Stimulated activated CD8-positive, alpha-beta memory T cell treated with anti-CD3 and anti-CD28 coated beads, Interleukin-15, amount 100 ng/mL, for 1 hour (primary cell): ENCODE measurements at places on chromosomes 7 and 10.

DNA sequence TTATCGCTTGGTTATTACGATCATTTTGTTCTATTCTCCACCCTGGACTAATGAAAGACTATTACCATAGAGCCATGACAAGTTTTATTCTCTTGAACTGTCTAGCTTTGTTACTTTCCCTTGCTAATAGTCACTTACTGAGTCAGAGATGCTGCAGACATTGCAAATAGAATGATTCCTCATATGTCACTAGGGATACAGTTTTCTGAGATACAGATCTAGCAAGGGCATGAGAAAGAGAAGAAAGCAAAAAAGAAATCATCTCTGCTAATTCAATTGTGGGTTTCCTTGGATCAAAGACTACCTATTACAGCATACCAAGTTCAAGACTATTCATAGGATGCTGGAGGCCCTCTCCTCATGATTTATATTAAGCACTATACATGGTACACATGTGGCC lies 204.3 kb downstream of the MBL2 start:
- DNase-seq, result no peak

- DNase-seq, result no peak
These were observed 11.6 kb downstream of the ZDHHC6 start for GRCh38 chr10:112434988-112435619.

DNA sequence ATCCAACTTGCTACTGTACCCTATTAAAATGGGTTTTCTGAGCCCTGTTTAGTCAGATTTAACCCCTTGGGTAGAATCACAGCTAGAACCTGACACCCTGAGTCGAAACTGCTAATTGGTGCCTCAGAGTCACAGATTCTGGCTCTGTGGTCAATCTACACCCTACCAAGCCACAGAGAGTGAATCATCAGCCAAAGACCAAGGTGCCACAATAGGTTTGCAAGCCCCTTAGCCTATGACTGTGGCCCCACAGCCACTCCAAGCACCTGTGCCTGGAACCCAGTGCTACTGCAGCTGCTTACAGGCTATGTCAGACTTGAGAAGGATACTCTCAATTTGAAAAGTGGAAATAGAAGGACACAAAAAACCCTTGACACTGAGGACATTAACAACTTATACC lies 202.8 kb upstream of the KCND2 start:
- DNase-seq, result no peak

GRCh38 chr7:53607961-53608360 lies 572.5 kb downstream of the POM121L12 start:
- no peak for DNase-seq

- DNase-seq, result no peak
These were observed 531.8 kb upstream of the C7orf33 start for GRCh38 chr7:148058753-148059152.

DNA sequence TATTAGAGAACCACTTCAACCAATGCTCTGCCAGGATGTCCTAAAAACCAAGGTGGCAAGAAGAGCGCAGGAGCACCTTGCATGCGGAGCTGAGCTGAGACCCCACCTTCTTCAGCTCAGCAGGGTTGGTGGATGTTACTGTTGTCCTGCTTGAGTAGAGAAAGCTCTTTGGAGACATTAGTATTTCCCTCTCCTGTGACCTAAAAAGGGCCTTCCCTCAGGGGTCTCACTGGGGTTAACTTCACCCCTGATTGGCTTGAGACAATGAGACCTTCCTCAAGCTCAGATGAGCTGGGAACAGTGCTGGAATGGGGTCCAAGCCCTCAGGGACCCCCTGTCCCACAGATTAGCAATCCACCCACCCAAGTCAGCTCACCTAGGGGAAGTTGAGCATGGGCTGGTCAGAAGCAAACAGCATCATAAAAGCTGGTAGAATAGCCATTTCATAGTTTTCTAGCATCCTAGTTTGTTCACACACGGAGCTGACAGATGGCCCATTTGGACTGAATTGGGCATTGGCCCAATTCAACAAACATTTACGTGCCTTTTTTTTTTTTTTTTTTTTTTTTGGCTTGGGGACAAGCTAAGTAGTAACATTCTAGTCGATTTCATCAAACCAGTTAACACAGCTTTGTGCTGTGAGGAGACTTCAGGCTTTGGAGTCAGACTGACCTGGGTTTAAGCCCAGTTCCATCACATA lies 100.6 kb upstream of the HABP2 start:
- DNase-seq, result no peak

GRCh38 chr10:90421874-90422273 lies 436.0 kb downstream of the HTR7 start:
- no peak for DNase-seq

- no peak for DNase-seq
These were observed 172.7 kb upstream of the TMEM229A start for GRCh38 chr7:124205526-124205925.

DNA sequence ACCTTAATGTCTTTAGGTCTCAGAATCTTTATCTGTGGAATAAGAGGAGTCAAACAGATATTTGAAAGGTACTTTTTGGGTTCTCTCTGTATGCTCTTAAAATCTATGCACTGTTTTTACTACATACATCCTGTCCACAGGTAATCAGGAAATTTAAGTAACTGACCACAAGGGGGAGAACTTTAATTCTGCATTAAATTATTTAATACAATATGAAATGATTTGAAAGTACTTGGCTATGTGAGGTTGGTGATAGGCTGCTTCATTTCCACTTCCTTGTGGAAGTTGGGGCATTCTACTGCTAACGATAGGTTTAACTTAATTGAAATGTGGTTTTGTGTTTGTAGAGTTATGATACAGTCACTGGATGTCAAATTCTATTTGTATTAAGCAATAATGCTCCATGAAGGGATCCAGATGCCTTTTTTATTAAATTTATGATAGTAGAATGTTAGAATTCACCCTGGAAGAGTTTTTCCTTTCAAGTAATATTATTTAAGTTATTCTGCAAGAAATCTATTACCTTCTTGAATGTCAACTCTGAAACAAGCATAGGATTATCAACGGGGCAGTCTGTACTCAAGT lies 6.0 kb downstream of the TEX47 start:
- DNase-seq, result no peak

DNA sequence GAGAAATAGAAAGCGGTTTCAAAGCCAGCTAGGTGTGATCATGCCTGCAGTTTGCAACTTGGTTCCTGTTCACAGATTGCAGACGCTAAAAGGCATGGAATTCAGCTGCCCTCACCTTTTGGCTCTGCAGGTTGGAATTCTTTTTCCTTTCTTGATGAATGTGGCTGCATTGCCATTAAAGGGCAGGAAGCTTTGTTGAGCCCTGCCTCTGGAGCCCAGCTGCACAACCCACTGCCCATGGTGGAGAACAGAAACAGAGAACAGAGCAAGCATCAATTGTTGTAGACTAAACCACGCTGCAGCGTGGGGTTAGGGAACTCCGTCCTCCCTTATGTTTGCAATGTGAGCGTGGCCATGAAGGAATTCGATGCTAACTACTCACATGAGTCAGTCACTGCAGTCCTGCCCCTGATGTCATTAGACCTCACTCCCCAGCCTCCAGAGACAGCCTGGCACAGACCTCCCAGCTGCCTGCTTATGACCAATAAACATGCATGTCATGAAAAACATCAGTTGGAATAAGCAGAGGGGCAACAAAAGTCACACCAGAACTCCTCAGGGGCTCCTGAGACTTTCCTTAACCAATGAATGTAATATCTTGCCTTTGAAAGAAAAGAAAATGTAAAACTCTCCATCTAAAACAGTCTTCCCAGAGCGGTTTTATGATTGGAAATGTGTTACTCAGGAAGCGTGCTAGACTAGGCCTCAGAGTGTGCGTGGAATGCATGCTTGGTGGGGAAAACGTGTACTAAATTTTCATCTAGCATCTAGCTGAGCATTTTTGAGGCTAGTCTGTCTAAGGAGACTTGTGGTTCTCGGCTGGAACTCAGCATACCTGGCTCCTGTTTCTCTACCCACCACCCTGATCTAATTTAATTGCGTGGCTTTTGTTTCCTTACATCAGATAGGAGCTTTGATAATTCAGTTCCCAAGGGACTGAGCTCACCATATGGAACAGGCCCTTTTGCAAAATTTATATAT lies 232.2 kb downstream of the KIAA1217 start:
- DNase-seq, result no peak

DNA sequence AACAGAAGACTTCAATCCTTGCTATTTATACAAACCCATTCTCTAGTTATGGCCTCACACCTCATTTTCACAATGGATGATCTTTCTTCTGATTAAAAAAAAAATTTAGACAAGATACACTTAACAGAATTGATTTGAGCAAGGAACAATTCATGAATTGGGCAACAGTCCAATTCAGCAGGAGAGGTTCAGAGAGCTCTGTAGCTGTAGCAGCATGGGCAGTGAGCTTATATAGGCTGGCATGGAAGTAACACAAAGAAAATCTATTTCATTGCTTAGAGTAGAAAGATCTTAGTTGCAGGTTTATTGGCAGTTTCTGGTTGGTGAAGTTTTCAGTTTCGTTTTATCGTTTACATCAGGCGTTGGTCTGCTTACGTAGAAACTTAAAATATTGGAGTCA lies 23.0 kb upstream of the LRGUK start:
- no peak for DNase-seq

DNA sequence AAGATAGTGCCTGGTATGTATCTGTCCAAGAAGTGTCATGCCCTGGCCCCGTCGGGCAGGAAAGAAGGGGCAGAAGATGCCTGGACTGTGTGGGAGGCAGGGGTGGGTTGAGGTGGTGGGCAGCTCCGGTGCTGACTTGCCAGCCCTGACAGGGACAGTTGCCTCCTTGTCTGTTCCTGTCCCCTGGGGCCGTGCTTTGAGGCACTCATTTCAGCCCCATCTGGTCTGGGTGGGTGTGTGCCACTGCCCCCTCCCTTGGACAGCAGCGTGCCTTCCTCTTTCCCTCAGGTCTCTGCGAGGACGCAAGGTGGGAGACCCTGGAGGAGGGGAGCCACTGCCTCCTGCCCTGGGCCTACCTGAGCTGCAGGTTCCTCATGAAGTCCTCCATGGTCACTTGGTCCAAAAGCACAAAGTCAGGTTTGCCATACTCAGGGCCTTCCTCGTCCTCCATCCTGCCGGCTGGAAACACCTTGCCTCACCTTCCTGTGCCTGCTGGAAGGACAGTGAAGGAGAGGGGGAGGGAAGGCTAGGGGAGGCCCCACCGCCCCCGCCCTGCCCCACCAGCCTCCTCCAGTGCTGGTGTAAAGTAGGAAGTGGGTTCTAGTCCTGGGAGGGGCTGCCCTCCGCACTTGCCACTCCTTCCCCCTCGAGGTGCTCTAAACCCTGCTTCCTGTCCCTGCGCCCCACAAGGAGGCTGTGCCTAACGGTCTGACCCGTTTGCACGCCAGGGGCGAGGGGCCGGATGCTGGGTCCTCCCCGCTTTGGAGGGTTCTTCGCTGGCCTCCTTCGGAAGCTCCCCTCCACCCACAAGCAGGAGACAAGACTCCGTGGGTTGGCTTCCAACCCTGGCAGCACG lies at the start of gene MYO1G:
Gene MYO1G (minus strand): TSS at position 505 of the 856 bp plus-strand sequence. CDS start 54 bp downstream, at position 451.
- DNase-seq, result peak; percentile 59

GRCh38 chr7:25840209-25840792 lies 311.7 kb upstream of the NFE2L3 start:
- no peak for DNase-seq

DNA sequence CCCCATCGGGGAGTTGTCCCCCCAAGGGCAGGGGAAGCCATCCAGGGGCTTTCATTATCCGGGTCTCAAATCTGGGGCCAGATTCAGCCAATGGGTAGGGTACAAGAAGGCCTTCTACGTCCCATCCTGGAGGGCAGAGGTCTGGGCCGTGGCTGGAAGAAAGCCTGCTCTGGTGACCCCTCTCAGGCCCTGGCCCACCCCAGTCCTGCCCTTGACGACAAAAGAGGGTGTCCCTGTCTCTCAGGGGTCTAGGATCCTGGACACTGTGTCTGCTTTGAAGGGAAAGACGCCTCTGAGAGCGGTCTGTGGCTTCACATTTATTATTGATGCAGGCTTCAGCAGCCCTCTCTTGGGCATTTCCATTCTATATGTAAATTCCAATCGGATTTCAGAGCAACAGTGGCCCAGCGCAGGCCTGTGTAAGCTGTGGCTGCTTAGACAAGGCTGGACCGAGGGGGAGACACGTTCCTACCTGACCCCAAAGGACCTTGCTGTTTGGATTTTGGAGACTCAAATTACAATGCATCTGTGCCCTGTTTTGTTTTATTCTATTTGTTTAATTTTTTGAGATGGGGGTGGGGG lies 83.2 kb upstream of the BAIAP2L1 start:
- DNase-seq, result no peak

DNA sequence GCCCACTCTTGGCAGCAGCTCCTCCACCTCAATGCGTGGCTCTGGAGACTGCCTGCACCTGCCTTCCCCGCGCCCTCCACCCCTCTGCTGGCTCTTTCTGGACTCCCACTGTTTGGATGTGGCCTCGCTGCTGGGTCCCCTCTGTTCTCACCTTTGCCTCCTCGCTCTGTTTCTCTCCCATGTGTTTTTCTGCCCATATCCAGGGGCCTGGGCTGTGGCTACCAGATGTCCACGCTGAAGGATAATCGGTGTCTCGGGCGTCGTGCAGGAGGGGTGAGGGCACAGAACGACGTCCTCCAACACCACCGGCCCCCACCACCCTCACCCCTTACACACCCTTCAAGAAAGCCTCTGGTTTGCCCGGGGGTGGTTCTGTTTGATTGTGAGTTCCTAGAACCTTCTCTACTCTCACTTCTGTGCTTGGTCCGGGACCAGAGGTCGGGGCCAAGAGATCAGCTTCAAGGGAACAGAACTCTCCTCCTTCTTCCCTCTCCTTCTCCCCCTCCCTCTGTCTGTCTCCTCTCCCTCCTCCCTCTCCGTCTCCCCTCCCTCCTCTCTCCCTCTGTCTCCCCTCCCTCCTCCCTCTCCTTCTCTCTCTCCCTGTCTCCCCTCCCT lies 31.7 kb downstream of the AP5Z1 start:
- no peak for DNase-seq

DNA sequence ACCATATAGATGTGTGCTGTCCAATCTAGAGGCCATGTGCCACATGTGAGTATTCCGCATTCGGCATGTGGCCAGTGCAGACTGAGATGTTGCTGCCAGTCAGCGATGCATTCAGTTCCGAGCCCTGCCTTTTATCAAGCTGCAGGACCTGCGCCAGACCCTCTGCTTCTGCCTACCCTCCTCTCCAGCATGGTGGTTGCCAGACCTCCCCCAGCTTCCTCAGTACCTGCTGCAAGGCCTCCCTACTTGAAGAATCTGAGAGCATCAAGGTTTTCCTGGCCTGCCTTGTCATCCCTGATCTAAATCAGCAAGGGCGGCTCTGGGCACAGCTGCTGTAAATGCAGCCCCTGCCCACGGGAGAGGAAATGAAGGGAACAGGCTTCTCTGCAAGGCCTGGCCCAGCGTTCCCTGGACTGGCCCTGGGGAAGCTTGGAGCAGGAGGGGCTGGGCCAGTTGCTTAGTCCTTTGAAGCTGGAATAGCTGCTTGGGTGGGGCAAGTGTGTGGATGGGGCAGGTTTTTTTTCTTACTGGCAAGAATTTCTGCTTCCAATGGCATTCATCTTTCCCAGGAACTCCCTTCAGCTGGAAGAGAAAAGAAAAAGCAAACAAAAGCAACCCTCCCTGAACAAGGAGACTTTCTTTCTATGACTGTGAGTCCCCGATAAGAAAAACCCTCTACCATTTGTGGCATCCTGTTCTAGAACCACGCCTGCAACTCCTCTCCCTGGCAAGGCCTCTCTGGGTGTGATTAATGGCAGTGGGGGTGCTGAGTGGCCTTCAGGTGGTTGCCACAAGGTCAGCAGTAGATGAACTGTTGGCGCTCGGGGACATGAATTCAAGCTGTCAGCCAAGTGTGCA lies 93.0 kb downstream of the NHLRC2 start:
- DNase-seq, result no peak

GRCh38 chr10:17961551-17962422 lies 10.1 kb downstream of the SLC39A12 start:
- DNase-seq, result no peak
